ENCODE measurements at places on chromosomes 6 and 20. TPM values are rescaled to one million over a fixed set of nuclear protein-coding genes. Genes with fewer than 3 reads are reported as not detected.

FKBP1C gene
- 0.13 TPM for total RNA-seq

TOX2 gene
- total RNA-seq: 0.97 TPM

ABHD16B gene
- not detected for total RNA-seq

PRDM13 gene
- total RNA-seq: not detected

NKX2-2 gene
- not detected for total RNA-seq

TAF8 gene
- 8.6 TPM for total RNA-seq

ZSWIM1 gene
- 8.9 TPM for total RNA-seq

CCDC170 gene
- total RNA-seq: 0.11 TPM

ADGRF5 gene
- total RNA-seq: 0.65 TPM

SLC22A23 gene
- total RNA-seq: 7.3 TPM

- peak; percentile 43 for DNase-seq
These were observed 85.8 kb upstream of the CCDC167 start for GRCh38 chr6:37585523-37585905.

DNA sequence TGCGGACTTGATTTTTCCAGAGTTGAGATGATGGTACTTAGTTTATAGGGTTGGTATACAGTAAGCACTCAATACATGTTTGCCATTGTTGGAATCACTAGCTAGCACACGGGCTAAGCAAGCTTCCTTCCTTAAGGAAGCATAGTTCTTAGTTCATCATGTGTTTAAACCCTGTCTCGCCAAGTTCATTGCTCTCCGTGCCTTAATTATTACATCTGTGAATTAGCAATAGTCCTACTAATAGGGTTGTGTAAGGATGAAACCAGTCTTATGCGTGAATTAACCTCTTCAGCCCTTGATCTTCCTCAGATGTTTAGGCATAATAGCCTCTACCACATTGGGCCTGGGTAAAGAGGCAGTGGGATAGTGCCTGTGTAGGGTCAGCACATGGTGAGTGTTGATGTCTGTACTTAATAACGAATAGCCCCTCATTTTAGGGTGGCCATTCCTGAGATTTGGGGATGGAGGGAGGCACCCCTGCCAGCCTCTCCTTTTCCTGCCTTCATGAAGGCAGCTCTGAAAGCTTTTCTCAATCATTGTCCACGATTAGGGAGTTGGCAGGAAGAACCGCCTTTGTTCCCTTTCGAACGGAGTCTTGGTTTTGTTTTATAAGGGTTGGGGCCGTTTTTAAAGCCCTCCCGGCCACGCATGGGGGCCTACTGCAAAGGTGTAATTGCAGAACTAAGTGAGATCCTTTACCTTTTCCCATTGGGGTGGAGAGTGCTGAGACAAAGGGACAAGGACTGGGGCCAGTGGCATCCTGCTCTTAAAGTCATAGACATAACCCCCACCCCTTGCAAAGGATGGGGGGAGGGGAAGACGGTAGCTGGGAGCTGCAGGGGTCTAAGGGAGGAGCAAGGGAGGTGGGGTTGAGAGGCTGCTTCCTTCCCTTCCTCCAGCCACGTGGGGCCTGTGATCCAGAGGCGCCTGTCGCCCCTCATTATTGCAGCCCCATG is 2.1 kb downstream of the DNMT3B start:
- DNase-seq: no peak

GRCh38 chr6:26445934-26446667 is 5.8 kb downstream of the BTN3A3 start:
- DNase-seq: no peak

- DNase-seq: no peak
These were observed 288.6 kb downstream of the PRKN start for GRCh38 chr6:162438980-162439379.

- DNase-seq: no peak
These were observed 2.5 kb downstream of the ZBTB46 start for GRCh38 chr20:63828545-63828944.

- DNase-seq: no peak
These were observed 19.7 kb upstream of the TAGAP start for GRCh38 chr6:159064477-159064876.

DNA sequence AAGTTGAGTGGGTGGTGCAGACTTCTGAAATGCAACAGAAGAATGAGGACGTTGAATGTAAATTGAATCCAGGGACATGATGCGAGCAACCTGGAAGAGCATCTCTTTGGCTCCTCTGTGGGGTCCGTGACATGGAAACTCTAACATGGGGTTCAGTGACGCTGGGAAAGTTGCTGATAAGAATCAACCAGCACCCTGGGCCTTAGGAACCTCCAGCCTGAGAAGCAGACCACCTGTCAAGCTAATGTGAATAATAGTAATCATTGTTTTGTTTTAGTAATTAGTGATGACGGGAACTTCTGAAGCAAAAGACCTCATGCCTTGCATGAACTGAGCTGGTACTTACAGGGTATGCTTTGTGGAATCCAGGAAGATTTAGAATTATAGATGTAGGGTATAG is 25.2 kb upstream of the DOK5 start:
- DNase-seq: no peak

- peak; percentile 88 for DNase-seq
These were observed 46.2 kb downstream of the GJA10 start for GRCh38 chr6:89940225-89941027.

DNA sequence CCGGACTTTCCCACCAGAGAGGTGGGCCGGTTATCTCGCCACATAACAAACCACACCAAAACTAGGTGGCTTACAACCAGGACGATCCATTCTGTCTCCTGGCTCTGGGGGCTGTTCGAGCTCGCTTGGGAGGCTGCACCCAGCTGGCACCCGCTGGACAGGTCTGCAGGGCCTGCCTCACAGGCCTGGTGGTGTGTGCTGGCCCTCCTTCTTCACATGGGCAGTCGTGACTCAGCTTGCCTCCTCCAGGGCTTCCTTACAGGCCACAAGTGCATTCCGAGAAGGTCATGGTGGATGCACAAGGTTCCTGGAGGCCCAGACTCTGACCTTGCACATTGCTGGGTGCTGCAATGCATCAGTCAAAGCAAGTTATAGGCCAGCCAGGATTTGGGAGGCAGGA is 34.2 kb downstream of the FOXF2 start:
- no peak for DNase-seq

- DNase-seq: peak; percentile 24
These were observed 150.2 kb downstream of the LPA start for GRCh38 chr6:160513836-160514235.

GRCh38 chr6:109441069-109441816 is 719 bp downstream of the SMPD2 start:
- peak; percentile 79 for DNase-seq

GRCh38 chr6:133682506-133683307 is 206.2 kb upstream of the TCF21 start:
- DNase-seq: peak; percentile 16

DNA sequence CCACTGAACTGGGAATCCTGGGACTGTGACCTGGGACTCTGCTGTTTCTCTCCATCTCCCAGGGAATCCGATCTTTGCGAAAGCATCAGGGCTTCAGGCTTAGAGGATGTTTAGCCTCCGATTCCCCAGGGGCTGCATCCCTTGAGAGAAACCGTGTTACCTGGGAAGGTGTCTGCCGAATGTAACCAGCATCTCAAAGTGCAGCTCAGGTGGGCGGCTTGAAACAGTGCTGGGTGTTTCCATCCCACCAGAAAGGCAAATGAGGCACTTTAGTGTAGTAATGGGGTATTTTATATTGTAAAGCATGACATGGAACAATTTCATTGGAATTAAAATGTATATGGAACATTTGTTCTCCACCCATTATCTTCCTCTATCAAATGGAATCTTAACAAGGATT is 15.2 kb downstream of the CDH4 start:
- DNase-seq: no peak

- no peak for DNase-seq
These were observed 7.3 kb upstream of the SIRPG start for GRCh38 chr20:1664911-1665310.

DNA sequence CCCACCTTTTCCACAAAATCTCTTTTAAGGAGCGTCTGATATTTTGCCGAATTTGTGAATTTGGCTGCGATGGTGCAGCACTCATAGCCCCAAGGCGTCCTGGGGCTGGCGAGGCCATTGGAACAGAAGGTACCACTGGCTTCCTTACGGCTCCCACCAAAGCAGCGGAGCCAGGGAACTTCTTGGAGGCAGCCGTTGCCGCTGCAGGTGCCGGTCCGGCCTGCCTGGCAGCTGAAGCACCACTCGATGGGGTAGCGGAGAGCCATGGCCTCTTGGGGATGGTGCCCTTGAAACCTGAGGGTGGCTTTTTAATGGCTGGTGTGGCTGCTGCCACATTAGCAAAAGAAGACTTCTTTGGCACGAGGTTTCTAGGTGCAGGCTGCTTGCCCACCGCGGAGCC is 29.8 kb downstream of the DIDO1 start:
- no peak for DNase-seq

DNA sequence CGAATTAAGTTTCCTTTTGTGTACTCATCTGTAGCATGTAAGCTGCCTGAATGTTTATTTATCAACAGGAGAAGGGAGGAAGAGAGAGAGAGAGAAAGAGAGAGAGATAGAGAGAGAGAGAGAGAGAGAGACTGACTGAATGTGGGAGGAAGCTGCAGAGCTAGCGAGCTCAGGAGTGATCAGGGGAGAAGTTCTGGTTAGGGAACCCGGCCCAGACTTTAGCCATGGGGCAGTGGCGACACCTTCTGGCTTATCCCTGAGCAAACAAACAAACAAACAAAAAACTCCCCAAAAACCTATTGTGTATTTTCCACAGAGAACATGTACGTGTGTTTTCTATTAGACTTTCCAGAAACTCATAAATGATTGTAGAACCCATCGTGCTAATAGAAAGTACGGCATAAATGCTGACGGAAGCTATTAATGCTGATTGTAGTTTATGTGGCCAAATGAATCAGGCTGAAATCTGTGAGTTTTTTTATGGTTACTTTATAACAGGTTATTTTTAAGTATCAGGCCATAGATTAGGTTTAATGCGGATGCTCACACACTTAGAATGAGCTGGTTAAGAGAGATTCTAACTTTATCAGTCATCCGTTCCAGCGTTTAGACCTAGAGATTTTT is 92.8 kb downstream of the CLIC5 start:
- DNase-seq: peak; percentile 88

DNA sequence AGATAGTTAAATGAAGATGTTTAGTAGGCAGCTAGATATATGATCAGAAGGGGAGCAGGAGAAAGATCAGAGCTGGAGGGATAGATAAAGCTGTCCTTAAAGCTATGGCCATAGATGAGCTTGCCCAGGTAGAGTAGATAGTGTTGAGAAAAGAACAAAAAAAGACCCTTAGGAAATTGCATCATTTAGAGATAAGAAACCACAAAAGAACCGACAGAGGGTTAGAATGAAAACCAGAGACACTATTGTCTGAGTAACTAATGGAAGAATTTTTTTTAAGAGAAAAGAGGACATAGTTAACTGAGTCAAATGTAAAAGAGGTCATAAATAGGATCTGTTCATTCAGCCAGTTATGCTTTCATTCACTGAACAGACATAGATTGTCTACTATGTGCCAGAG is 101.8 kb downstream of the TNFAIP3 start:
- peak; percentile 7 for DNase-seq

GRCh38 chr6:33652002-33652401 is 30.9 kb downstream of the ITPR3 start:
- no peak for DNase-seq

- peak; percentile 73 for DNase-seq
These were observed 47.5 kb downstream of the TSPYL4 start for GRCh38 chr6:116206231-116206903.

DNA sequence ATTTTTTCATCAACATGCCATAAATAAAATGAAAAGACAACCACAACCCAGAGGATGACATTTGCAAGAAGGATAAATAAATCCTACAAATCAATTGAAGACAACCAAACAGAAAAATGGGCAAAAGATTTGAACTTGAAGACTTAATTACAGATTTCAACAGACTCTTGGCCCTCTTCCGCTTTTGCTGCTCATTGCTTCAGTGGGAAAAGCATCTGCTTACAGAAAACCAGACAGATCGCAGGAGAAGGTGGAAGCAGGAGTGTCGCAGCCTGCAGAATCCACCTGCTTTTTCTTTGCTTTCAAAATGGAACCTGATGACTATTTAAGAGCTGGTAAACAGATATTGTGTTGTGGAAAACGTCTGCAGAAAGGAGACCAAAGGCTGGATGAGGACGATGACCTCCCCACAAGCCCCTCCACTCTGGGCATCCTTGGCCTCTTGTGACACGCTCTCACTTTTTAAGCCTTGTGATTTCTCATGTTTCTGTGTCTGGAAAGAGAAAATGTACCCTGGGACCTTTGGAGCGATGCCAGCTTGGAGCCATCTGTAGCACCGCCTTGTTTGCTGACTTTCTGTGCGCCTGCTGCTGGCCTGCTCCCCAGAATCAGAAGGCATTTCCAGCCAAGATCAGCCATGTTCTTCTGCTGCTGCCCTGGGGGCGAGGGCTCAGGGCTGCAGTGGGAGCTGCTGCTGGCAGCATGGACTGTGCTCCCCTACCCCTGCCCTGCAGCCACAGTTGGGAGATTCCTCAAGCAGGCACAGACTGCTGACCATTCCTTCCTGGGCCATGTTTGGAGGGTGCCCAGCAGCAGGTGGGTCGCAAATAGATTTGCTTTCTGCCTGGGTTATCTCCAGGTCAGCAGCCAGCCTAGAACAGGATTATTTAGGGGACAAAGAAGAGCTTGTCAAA is 3.6 kb upstream of the CSTL1 start:
- no peak for DNase-seq

DNA sequence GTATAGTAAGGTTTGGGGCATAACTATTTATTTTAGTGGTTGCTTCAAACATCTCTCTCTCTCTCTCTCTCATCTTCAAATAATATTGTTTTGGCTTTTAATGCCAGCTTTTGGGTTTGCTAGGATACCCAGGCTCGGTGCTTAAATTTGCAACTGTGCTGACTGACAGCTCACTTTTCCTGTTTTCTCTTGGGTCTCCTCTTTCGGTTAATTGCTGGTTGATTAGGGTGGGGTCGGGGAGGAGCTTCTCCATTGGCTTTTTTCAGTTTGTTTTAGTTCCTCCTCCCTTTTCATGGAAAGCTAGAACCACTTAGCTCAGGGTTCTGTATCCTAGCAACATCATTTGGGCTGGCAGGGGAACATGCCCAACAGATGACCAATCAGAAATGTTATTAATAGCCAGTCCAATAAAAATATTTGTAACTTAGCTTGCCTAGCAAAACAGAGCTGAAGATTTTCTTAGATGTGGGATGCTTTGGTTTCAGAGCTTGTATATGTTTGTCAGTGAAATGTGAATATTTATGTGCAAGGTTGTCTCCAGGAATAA is 11.3 kb downstream of the TFAP2B start:
- no peak for DNase-seq

DNA sequence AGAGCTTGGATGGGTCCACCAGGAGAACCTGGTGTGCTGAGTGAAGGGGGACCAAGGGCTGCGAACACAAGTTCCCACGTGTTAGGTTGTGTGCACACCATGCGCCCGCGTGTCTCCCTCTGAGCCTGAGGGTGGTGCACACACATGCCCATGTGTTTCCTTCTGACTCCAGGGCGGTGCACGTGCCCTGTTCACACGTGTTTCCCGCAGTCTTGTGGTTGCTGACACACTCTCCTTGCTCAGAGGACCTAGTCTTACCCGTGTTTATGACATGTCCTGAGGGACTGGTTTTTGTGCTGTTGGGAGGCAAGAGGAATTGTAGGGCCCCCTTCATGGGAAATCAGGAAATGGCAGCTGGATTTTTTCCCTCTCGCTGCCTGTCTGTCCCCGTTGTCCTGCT is 36.3 kb upstream of the PCMTD2 start:
- DNase-seq: peak; percentile 64

GRCh38 chr6:104591573-104592334 is 268.0 kb downstream of the HACE1 start:
- DNase-seq: peak; percentile 2
